NCI-H1417 treated with DMSO at 0.1 percent for 48 hours (cell line): ENCODE measurements at places on chromosomes 13 and 19.

DNA sequence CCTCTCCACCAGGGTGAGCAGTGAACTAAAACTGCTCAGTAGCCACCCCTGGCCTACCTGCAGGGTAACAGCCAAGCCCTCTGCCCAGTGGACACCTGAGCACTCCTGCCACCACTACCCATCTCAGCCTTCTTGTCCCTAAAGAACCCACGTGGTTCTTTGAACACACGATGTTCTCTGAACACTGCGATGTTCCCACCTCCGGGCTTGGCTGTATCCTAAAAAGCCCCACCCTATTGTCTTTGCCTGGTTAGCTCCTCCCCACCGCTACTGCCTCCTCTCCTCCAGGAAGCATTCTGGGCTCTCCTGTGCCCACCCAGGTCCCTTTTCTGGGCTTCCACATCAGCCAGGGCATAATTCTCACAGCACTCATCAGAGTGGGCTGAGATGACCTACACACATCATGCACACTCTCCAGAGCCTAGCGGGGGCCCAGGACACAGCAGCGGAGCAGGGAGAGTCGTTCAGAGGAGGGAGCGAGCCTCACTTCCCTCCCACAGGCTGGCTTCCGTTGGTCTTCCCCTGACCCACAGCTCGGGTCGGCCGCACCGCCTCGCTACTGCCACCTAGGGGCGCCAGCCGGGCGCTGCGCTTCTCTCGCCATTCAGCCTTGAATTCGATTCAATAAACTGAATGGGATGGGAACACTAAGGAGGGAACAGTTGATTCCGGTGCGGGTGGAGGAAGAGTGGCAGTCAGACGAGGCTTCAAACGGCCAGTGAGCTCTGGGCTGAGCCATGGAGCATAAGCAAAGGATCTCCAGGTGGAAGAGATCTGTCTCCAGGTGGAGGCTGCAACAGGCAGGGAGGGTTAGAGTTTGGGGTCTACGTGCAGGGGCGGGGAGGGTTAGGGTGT is 3.2 kb downstream of the ELAVL1 start:
- no peak for DNase-seq

- no peak for DNase-seq
Measured at GRCh38 chr13:37263871-37264270, 158.4 kb upstream of the CSNK1A1L start.

DNA sequence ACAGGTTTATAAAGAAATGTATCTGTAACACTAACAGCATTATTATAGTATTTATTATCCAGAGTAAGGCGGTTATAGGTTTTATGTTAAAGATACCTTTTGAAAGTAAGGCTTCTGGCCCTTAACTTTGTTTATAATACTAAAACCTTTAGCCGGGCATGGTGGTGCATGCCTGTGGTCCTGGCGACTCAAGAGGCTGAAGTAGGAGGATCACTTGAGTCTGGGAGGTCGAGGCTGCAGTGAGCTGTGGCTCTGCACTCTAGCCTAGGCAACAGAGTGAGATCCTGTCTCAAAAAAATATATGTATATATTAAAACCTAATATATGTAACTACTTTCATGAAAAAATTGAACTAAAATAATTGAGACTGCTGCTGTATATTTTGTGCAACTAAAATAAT is 98.7 kb upstream of the KLF5 start:
- DNase-seq = no peak

DNA sequence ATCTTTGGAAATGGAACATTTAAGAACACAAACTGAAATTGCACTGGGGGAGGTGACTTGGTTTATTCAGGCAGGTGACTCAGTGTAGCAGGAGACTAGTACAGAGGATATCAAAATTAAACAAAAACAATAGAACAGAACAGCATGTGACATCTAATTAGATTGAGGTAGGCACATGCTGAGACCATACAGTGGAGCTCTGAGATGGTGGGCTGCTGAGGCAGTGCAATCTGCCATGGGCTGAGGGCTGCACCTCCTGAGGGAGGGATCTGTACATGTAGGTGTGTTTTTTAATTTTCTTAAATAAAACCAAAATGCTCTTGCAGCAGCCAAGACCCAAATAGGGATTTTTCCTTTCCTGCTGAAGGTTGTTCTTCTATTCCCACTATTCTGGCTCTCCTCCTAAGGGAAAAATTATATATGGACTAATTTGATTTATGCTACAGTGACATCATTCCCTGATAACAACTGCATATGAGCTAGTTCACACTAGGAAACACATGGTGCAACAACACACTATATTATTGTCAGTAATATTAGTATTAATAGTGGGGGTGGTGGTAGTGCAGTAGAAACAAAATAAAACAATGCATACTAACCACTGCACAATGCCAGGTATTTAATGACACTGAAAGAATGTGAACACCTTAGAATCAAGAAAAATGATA is 48.0 kb downstream of the LNX2 start:
- no peak for DNase-seq

DNA sequence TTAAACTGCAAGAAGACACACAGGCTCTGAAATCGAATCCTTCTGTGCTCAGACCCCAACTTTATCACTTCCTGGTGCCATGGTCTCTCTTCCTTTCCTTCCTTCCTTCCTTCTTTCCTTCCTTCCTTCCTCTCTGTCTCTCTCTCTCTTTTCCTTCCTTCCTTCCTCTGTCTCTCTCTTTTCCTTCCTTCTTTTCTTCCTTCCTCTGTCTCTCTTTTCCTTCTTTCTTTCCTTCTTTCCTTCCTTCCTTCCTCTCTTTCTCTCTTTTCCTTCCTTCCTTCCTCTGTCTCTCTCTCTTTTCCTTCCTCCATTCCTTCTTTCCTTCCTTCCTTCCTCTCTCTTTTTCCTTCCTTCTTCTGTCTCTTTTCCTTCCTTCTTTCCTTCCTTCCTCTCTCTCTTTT is 127.2 kb upstream of the CACNA1A start:
- no peak for DNase-seq

DNA sequence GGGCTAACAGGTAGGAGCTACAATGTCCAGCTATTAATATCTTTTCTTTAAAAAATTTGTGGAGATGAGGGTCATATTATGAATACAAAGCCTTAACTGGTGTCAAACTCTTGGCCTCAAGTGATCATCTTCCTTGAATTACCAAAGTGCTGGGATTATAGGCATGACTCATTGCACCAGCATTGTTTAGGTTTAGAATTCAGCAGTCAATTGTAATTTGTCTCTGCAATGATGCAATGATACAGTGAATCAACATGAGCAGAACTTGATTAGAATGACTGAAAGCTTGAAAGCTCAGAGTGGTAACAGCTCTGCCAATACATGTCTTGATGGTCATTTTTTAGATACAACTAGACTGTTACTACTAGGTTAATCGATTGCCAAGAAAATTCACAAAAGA is 752.8 kb upstream of the MIR17HG start:
- DNase-seq = no peak

- no peak for DNase-seq
Measured at GRCh38 chr13:89755729-89756492, 1591.6 kb upstream of the MIR17HG start.

- DNase-seq = no peak
Measured at GRCh38 chr13:51953347-51954195, 57.7 kb downstream of the ATP7B start.

GRCh38 chr19:28977826-28978225 is 235.1 kb downstream of the UQCRFS1 start:
- DNase-seq = no peak

DNA sequence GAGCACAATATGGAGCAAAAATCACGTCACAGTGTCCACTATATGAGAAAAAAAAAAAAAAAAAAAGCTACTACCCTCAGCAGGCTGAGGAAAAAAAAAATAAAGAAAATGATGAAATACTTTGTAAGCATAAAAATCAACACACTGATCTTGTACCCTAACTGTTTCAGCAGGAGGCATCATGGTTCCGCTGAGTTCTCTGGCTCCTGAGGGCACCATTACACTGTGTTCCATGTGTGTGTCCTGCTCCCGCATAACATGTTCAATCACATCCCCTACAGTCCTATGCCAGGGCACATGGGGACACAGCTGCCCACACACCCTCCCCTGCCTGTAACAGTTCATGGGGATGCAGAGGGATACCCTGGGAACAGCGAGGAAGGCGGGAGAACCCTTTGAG is 33.5 kb downstream of the DOCK9 start:
- no peak for DNase-seq

DNA sequence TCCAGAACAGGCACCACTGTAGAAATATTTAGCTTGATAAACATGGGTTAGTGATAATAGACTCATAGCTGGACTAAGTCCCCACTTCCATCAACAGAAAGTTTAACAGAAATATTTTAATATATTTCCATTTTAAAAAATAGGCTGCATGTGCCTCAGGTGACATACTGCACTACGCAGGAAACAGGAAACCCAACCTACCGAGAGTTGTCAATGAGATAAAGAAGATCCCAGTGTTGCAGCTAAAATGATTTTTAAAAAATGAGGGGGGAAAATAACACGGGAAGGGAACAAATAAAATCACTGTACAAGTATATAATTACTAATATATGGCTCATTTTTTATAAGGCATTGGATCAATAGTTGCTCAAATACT is 154.8 kb downstream of the TBC1D4 start:
- no peak for DNase-seq

DNA sequence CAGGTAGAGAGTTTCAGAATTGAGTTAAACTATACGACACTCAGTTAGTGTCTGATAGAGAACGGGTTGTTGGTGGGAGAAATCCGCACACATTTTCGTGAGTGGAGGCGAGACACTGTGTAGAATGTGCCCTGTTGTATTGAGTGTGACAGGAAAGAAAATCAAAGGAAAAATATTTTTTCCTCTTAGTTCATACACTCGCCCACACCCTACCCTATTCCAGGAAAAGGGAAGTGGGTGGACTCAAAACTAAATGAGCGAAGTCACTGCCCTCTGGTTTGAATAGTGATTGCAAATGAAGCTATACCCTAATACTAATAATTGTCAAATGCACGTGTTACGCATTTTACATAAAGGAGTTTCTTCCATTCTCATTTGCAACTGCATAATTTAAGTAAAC is 2.0 kb downstream of the ZNF347 start:
- no peak for DNase-seq

DNA sequence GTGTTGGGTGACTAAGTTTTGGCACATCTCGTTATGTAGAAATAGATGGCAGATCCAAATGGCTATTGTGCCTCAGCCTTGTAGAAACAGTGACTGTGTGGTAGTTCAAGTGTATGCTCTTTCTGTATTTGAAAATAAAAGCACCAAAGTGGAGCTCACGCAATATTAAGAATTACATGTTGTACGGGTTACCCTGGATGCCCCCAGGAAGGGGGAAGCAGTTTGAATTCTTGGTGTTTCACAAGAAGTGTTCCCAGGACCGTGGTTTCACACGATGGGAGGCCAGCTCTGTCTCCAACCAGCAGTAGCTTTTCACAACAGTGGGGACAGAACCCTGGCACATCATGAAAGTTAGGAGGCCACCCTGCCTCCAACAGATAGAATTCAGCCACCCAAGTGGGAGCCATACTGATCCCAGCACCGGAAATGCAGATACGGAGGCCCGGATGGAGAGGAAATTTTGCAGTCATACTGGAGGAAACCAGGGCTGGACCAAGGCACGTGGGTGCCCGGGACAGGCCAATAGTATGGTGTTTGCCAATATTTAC is 8.9 kb downstream of the FLT1 start:
- no peak for DNase-seq
